ENCODE measurements at places on chromosomes 1 and 21.

GRCh38 chr1:151756291-151756690 lies 7.0 kb downstream of the MRPL9 start:
- DNase-seq = peak; percentile 14

DNA sequence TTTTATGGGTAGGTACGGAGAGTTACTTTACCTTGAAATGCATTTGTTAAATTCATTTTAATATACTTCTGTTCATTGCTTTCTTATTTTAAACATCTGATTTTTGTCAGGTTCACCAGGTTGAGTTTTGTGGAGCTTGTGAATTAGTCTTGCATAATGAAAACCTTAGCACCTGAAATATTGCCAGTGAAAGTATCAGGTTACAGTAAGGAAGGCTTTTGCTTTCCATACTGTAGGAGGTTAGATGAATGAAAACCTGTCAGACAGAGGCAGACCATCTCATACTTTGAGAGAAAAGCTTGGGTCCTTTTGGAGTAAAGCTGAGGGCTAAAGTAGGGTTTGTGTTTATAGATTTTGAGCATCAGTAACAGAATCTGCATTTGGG lies 34.7 kb downstream of the THRAP3 start:
- DNase-seq = no peak

DNA sequence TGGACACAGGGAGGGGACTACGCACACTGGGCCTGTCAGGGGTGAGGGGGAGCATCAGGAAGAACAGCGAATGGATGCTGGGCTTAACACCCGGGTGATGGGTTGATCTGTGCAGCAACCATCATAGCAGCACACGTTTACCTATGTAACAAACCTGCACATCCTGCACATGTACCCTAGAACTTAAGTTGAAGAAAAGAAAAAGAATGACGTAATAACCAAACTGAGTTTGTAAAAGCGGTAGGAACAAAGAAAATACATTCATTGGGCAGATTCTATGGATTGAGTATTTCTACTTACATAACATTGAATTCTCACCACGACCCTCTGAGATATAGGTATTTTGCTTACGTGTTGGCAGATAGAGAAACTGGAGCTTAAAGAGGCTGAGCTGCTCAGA lies 468.4 kb downstream of the TTLL7 start:
- no peak for DNase-seq

GRCh38 chr1:34781071-34781843 lies at the start of gene GJB3:
Gene GJB3 (plus strand): TSS chr1:34781214. CDS start chr1:34784763, 3,549 bp downstream.
- no peak for DNase-seq

DNA sequence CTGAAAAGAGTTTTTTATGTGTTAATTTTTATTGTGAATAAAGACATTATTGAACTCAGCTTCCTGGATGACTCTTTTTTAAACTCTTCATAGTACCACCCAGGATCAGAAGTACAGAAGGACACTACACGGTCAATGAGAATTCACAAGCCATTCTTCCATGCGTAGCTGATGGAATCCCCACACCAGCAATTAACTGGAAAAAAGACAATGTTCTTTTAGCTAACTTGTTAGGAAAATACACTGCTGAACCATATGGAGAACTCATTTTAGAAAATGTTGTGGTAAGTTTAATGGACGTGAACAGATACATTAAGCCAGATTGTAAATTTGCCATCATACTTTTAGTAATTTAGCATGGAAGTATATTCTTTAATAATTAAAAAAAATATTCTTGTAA lies 249.5 kb downstream of the TPR start:
- no peak for DNase-seq

DNA sequence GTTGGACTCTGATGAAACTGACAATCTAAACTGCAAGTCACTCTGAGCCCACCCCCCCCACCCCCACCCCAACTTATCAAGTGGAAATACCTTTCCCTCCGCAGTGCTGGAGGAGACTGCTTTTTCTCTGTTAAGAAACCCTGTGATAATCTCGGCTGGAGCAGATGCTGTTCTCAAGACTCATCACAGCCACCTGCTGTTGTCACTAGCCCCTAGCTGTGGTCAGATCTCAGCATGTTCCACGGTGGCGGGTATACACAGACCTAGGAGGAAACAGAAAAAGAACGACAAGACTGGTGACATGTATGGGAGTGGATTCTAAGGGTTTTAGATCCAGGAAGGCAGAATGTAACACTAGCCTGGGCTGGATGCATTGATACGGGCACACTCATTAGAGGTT lies 2.3 kb downstream of the ACTL8 start:
- DNase-seq = no peak

DNA sequence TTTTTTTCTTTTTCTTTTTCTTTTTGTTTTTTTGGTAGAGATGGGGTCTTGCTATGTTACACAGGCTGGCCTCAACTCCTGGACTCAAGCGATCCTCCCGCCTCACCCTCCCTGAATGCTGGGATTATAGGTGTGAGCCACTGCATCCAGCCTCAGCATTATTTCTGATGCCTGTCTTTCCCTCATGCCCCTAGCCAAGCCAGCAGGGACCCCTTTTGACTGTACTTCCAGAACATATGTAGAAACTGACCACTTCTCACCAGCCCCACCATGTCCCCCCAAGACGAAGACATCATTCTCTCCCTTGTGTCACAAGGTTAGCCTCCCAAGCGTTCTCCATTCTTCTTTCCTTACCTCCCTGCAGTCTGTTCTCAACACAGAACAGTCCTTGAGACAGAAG lies 107.9 kb upstream of the COA6 start:
- DNase-seq = no peak

DNA sequence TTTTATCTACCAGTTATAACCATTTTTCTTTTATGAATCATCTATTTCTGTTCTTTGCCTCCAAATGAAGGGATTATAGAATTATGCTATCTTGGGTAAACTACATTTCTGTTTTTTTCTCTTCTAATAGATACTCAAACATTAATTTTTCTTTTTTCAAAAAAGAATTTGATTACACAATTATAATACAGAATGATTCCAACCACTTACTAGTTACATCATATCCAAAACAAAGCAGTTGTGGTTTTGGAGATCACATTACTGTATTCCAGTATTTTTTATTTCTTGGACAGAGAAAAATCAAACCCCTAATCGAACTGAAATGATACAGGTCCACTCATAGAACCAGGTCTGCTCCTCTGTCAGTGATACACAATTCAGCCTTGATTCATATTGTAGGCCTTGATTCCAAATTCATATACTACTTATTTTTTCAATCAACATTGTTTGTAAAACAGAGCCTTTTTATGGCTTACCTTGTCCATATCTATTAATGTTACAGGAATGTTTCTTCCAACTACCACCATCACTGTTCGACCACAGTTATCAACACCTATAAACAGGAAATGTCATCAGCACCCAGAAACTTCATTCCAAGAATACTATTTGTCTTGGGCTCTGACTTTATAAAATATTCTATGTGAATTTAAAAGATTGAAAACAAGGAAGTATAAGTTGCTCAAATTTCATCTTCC lies 43.2 kb downstream of the GDAP2 start:
- DNase-seq = peak; percentile 65

- no peak for DNase-seq
Measured at GRCh38 chr1:226640321-226641136, 92.0 kb downstream of the STUM start.

DNA sequence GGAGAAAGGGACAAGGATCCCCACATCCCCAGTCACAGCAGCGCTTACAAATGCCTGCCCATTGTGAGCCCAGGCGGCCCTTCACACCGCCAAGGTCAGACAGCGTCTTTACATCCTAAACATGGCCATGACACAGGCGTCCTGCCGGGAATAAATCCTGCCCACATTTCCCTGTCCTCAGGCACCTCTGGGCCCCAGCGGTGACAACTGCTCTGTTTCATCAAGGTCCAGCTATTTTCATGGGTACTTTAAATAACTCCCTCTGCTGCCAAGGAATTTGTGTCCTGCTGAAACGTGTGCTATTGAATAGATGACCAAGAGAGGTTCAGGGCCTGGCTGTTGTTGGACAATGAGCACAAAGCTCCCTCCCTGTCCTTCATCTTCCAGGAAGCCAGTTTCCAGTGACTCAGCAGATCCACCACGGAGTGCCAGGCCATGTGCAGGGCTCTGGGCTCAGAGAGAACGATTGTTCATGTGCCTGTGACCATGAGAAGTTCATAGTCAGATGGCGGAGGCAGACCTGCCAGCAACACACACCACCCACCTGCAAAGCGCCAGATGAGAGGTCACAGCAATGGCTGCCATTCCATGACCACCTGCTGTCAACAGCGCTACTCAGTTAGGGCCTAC lies 195.8 kb downstream of the MATN1 start:
- DNase-seq = no peak

DNA sequence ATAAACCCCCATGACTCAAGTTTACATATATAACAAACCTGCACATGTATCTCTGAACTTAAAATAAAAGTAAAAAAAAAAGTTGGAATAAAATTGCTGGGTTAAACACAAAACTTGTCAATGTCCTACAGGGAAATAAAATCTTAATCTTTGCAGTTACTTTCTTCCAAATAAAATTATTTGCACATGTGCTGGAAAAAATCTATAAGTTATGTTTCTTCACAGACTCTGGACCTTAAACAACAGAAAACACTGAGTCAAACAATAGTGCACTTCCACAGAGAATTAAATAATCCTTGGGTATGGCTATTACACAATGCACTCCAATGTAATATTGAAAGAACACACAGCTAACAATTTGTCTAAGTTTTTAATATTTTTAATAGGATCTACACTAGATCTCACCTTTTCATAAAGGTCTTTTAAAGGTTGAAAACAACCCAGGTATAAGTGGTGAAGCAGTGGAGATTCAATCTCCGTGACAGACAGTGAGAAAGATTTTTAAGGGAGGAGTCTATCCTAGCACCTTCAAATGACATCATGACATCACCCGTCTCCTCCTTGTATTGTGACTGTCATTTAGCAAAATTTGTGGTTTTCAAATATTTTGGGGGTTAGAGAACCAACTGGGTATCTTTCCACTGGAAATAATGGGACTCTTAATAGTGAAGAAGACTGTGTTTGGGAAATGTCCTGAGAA lies 25.2 kb upstream of the FGGY start:
- no peak for DNase-seq

GRCh38 chr1:21068937-21069336 lies 107.8 kb downstream of the EIF4G3 start:
- DNase-seq = no peak

DNA sequence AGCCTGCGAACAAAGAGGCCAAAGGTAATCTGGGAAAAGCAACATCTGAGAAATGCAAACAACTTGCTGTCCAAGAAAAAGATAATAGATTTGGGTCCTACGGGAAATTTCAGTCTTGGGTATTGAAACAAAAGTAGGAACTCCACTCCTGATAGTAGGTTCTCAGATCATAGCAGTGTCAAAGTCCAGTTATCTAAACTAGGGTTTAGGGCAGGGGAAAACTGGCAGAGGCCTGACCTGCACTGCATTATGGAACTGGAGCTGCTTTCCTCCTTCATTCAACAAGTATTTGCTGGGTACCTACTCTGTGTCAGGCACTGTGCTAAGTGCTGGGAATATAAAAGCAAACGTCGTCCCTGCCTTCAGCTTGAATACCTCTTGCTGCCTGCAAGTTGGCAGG lies 60.7 kb upstream of the NGF start:
- no peak for DNase-seq

GRCh38 chr1:10795276-10796021 lies 997 bp downstream of the CASZ1 start:
- DNase-seq = no peak

DNA sequence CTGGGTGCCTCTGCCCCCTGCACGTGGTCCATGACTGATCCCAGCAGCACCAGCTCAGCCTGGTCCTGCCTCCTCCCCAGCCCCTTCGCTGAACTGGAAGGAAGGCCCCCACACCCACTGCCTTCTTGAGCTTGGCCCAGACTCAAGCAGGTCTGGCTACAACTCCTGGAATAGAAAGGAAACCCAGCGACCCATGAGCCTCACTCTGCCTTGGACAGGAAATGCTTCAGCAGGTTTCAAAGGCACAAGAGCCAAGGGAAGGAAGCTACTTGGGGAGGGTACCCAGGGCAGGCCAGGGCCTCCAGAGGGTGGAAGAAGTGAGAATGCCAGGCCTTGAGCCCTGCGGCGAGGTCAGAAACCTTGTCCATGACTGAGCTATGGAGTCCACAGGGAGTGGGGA lies 35.9 kb upstream of the RD3 start:
- DNase-seq = no peak

DNA sequence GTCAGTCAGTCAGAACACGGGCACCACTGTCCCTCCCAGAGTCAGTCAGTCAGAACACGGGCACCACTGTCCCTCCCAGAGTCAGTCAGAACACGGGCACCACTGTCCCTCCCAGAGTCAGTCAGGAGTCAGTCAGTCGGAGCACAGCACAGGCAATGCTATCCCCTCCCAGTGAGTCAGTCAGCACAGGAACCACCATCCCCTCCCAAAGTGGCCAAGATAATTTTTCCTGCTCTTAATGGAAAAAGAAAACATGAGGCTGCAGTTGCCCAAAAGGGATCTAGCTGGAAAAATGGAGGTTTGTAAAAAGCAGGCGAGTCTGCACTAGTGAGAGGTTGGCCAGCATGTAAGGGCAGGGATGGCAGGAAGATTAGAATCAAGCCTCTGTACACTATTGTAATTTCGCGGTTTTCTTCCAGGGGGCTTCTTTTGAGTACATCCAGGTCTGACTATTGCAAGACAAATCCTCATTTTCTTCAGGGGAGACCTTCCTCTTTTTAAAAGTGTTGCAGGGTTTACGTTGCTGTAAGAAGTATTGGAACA lies 213.8 kb downstream of the SIPA1L2 start:
- no peak for DNase-seq

- DNase-seq = peak; percentile 51
Measured at GRCh38 chr1:161885003-161885402, 118.9 kb downstream of the ATF6 start.

DNA sequence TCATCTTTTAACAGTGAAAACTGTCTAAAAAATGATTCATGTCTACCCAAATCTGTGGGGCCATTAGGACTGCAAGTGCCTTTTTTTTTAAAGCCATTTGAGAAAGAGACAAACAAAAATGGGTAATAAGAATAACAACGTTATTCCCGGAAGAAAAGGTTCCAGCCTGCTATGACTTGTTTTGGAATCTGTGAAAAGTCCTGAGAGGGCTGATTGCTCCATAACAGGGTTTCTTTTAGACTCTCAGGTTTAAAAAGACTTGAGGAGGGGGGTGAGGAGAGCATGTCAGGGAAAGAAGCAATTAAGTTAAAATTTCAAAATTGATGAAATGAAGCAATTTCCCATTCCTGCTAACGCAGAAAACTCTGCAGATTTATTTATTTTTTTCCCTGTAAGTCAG lies 56.4 kb downstream of the CACHD1 start:
- DNase-seq = no peak

Data from AG10803 (cell line).